AG09319 (cell line): ENCODE measurements at places on chromosomes 16 and 17.

DNA sequence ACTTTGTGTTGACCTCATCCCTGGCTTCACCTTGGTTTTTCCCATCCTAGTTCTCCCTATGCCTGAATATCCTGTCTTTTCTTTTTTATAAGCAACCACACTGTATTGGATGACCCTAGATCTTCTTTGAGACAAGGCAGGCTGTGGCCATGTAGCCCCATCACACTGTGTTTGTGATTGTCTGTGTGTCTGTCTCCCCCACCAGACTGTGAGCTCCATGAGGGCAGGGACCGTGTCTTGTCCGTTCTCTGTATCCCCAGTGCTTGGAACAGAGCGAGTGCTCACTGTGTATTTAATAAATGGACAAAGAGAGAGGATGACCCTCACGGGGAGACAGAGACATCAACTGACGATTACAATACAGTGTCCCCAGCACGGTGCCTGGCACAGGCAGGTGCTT is 7.1 kb downstream of the SLC25A39 start:
- no peak for DNase-seq

DNA sequence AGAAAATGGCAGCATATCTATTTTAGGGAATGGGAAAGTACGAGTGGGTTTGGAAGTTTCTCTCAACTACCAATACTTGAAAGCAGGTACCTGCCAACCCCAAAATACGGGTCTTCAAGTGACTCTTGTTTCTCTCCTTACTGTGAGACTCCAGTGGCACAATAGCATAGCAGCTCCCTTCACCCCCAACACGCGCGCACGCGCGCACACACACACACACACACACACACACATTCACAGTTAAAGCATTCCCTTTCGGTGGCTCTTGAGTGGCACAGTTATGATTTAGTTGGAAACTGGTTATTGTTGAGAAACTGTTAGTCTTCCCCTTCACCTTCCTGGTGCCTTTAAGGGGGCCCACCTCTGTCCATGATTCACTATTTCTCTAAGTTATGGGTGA is 30.0 kb upstream of the CCL2 start:
- DNase-seq, result no peak

- no peak for DNase-seq
These were observed 32.2 kb downstream of the ADAMTS18 start for GRCh38 chr16:77402672-77403071.

- peak; percentile 3 for DNase-seq
These were observed 37.2 kb downstream of the CCDC42 start for GRCh38 chr17:8707332-8708024.

GRCh38 chr16:1469693-1470201 is 5.1 kb downstream of the CLCN7 start:
- no peak for DNase-seq
